DMS153 (cell line): ENCODE measurements at places on chromosomes 6 and 20.

DNA sequence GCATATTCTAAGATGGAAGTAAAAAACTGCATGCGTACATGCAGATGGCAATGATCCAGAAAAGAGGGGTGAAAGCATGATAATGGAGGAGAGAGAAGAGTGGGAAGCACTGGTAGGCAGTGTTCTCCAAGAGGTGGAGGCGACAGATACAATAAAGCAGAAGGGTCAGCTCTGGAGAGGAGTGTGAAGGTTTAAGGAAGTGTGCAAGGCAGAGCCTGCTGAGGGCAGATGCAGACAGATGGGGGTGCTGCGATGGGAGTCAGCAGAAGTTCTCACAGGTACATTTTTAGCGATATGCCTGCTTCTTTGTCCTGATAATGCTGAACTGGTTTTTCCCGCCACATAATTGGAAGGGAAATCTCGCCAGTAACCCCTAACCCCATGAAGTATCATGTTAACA, 81.1 kb upstream of the C6orf118 start:
- no peak for DNase-seq

GRCh38 chr6:132929141-132929540, 114.8 kb downstream of the RPS12 start:
- DNase-seq: no peak

DNA sequence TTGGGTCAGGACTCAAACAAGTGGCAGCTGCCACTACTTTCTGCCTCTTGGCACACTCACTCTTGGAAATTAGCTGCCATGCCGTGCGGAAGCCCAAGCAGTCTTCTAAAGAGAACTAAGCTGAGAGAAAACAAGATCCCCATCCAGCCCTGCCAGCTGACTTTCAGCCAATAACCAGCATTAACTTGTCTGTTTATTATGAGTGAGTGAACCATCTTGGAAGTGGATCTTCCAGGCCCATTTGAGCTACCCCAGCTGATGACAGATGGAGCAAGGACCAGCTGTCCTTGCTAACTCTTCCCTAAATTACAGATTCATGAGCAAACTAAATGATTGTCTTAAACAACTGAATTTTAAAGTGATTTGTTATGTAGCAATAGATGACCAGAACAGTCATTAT, 73.9 kb upstream of the RBM24 start:
- no peak for DNase-seq

- no peak for DNase-seq
Observed at GRCh38 chr6:107129370-107129925, 14.1 kb upstream of the BEND3 start.

DNA sequence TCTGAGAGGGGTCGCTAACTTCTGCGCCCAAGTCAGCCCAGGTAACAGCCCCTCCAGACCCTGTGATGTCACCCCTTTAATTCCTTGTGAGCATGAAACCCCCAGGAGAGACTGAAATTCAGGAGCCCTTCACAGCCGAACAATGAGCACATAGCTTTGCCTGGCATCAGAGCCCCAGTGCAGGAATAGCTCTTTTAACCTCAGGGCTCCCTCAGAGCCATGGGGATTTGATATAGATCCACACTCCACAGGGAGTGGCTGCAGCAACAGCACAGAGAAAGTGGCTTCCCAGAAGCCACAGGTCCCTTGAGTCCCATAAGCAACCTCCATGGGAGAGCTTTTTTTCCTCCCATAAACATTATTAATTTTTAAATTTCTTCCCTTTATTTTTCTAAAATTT, 150.0 kb upstream of the MARCKS start:
- no peak for DNase-seq

- no peak for DNase-seq
Observed at GRCh38 chr6:148345176-148345575, 2.5 kb downstream of the SASH1 start.

- no peak for DNase-seq
Observed at GRCh38 chr6:11665604-11666326, 112.8 kb downstream of the ADTRP start.

- no peak for DNase-seq
Observed at GRCh38 chr6:168442646-168443045, 1.7 kb downstream of the SMOC2 start.

DNA sequence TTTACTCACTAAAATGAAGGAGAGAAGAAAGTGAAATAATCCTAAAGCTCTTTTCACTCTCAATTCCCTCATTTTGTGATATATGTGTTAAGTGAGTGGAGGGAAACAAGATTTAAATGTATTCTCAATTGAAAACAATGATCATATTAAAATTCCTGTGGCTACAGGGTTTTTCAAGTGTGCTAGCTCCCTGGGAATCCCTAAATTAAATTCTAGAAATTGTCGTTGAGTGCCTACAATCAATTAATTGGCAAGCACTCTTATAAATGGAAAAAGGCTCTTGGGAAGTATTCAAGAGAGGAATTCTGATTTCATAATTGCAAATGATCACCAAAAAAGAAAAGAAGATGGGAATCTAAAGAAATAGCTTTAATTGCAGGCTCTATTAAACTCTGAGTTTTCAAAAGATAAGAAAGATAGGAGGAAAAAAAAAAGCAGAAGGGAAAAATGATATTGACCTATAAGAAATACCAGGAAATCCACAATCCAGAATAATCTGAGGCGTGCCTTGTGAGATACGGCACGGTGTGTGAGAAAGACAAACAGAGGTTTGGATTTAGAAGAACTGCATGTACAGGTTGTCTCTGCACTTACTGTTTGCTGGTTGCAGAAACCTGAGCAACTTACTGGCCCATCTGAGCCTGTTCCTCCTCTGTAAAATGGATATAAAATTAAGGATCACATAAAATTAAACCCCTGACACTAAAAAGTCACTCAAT, 18.3 kb upstream of the MBOAT1 start:
- no peak for DNase-seq

DNA sequence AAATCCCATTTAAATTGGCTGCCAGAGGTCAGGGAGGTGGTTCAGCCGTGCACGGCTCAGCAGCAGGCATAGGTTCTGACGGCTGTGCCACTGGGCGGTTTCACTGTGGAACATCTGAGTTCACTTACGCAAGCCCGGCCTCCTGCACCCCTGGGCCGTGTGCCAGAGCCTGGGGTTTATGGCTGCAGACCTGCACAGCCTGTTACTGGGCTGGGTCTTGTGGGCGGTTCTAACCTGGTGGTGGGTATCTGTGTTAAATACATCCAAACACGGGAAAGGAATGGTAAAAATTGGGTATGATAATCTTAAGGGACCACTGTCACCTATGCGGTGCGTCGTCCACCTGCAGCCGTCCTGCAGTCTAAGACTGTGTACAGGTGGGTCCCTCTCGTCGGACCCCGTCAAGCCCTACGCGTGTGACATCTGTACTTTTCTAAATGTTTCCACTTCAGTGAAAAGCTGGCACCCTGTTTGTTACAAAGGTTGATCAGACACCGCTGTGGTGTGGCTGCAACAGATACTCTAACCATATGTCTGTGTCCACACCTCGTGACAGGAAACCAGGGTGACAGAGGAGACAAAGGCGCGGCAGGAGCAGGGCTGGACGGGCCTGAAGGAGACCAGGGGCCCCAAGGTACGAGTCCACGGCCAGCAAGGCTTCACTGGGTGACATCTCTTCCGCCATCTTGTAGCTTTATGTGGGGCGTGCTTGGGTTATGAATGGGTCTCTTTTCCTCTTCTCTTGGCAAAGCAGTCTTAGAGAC, 21.5 kb downstream of the COL9A3 start:
- DNase-seq: peak; percentile 48

DNA sequence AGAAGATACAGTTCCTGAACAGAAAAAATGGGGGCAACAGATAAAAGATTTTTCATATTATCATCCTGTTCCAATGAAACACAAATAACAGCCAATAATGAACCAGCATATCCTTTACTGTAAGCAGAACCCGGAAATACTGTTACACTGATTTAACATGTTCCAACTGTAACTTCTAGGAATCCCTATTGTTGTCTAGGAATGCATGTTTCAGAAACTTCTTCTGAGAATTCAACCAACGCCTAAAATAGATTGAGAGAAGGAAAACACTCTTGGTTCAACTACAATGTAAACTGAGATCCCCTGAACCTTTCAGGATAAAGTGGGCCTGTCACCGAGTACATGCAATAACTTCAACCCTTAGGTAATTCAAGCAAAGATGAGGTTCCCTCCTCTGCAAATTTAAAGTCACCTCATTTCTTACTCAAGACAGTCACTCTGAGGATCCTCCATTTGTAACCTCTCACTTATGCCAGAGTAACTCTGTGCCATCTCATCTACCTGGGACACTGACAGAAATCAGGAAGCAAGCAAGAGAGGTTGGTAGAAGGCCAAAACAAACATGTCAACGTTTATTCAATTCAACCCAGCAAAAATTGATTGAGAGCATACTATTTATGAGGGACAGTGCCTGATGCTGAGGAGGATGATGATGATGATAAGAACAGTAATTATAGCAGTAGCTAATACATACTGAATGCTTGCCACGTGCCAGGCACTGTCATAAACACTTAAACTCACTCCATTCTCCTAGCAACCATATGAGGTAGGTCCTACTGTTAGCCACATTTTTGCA, 14.1 kb downstream of the UBE3D start:
- DNase-seq: peak; percentile 90

GRCh38 chr6:159325476-159325875, 156.3 kb downstream of the FNDC1 start:
- DNase-seq: no peak

DNA sequence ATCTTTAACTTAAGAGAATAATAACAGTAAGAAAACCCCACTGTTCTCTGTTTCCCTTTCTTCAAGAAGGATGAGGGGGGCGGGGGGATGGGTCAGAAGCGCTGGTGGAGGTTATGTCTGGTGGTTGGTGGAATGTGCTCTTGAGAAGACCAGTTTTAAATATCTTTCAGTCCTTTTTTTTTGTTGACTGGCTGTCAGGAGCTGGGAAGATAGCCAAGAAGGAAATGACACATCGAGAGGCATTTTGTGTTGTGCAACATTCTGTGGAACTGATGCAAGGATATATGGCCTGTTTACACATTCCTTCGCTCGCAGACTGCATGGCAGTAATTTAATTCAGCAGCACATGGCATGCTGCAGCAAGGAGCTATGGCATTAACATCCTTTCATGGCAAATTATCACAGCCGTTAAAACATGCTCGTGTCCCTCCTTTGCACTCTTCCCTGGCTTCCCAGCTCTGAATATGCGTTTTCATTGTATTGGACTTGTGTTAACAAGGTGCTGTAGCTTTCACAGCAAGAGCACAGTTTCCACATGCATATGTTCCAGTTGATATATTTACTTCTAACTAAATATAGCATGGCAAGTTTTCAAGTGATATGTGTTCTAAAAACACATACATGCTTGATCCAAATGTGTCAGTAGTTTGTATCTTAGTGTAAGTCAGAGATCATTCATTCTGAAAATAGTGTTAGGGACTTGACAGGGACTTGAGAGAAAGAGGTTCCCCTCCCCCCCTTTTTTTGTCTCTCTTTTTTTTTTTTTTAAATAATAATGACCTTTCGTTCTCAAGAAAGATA, 68.2 kb upstream of the SUPT3H start:
- DNase-seq: peak; percentile 90

DNA sequence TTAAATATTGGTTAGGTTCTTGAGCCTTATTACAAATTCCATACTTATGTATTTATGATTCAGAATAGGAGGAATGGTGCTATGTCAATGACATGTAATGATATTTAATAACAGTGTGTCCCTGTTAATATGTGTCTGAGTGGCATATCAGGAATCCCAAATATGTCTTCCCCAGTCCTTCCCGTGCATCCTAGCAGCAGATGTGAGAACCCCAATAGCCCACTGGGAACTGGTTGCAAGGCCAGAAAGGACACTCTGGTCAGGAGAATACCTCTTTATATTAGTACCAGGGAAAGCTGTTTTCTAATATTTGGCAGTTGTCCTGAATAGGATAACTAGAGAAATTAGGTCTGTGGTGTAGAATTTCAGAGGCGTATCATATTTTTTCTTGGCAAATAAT, 159.1 kb upstream of the PDE7B start:
- no peak for DNase-seq

DNA sequence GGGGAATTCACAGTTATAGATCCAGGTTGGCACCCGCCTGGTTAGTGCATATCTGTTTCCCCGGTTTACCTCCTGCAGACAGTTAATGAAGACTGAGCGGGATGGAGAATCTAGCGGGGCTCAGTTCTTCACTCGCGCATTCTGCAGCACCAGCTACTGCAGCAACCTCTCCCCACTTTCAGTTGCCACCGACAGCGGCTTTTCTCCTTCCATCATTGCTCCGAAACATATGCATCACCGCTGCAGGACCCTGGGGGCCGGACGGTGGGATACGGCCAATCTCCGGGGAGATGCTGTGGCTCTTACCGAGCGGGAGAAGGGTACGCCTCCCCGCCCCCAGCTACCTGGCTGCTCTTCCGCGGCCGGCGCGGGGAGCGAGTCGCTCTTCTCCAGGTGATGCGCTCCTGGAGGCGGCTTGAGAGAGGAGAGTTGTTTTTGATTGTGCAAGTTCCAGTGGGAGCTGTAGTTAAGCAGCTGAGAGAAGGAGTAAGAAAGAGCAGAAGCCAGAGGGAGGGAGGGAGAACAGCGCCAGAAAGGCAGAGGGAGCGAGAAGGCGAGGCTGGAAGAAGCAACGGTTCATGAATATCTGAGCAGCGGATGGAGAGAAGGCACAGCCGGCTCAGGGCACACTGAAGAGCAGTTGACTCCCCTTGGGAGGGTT, at the start of gene SGK1:
Gene SGK1, minus strand, starts transcription at position 642 of the 661 bp plus-strand sequence. CDS start 652 bp downstream, outside the sequence.
- peak; percentile 56 for DNase-seq

GRCh38 chr20:53355790-53356189, 237.8 kb downstream of the ZNF217 start:
- no peak for DNase-seq

DNA sequence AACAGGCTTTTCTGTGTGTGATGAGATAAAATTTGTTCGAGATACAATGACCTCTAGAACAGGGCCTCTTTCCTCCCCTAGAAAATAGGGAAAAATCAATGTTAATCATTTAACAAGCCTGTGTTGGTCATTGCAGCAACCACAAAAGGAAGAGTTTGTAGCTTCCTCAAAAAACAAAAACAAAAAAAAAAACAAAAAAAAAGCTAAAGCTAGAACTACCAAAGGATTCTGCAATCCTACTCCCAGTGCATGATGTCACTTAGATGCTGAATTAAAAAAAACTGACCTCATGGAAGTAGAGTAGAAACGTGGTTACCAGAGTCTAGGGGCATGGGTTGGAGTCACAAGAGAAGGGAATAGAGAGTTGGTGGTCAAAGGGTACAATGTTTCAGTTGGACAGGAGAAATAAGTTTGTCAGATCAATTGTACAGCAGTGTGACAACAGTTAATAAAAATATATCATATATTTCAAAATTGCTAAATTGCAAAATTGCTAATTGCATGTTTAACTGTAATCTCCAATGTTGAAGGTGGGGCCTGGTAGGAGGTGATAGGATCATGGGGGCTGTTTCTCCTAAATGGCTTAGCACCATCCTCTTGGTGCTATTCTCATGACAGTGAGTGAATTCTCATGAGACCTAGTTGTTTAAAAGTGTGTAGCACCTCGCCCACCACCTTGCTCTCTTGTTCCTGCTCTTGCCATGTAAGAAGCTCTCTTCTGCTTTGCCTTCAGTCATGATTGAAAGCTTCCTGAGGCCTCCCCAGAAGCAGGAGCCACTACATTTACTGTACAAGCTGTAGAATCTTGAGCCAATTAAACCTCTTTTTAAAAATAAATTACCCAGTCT, 163.4 kb upstream of the SIM1 start:
- DNase-seq: no peak
